ENCODE measurements at places on chromosomes 6 and 20.

GRCh38 chr20:24678351-24679106, 209.1 kb downstream of the SYNDIG1 start:
- no peak for DNase-seq

DNA sequence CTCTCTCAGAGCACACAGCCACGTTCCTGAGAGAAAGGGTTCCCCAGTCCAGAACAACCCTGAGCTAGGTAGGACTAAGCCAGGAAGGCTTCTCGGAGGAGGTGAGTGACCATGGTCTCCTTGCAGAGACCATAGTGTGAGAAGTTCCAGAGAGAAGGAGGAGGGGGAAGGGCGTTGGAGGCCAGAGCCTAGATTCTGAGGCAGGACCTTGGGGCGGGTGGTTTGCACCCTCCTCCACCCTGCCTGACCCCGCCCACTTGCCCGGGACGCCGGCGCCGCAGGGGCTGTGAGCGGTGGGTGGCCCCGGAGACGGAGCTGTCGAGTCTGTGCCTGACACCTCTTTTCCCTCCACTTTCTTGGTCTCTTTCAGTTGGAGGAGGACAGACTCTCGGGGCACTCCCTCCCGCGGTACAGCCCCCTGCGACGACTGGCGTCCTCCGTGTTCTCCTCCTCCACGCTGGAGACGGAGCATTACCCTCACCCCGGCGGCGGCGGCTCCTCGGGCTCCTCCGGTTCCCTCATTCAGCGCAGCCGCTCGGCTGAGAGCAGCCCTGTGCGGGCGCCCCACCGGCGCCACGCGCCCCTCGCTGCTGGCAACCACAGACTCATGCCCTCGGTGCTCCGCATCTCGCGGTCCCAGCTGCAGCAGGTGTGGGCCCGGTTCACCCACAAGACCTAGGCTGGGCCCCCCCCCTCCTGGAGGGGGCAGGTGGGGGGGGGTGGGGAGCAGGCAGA, 26.2 kb downstream of the TTBK1 start:
- DNase-seq = peak; percentile 37

GRCh38 chr6:132858750-132859149, 44.4 kb downstream of the RPS12 start:
- DNase-seq = no peak

DNA sequence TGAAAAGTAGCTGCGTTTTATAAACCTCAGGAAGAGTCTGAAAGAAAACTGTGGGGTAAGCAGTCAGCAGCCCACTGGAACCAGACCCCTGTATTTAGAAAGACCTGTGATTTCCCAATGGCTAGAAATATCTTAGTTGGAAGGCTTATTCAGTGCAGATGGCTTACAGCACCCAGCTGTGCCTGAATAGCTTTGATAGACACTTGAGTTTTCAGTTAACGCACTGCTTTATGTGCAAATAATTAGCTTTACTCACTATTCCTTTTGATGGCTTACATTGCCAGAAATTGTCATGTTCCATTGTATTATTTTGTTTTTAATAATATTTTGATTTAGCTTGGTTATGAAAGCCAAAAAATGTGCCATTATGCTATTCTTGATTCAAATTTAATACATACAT, 465.3 kb upstream of the SYNCRIP start:
- no peak for DNase-seq

DNA sequence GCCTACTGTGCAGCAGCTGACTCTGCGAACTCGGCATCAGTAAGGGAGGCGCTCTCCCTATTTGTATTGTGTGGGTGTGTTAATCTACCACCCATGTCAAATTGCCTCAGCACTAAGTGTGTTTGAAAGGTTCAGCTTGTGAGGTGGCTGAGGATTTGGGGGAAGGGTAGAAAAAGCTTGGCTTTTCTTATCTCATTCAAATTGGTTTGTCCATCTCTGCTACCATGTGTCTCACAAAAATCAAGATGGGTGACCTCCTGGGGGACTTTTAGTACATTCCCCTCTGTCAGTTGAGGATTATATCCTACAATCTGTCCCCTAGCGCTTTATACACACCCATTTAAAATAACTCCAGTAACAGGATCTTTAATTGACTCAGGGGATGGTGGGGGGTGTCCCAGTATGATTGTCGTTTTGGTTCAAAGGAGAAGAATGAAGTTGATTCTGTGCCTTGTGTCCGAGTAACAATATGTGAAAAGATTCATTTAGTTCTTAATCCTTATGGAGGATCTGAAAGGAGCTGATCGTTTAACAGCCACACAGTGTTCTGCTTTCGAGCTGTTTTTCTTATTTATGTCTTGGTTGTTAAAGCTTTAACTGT, 609.6 kb downstream of the PKHD1 start:
- DNase-seq = no peak

DNA sequence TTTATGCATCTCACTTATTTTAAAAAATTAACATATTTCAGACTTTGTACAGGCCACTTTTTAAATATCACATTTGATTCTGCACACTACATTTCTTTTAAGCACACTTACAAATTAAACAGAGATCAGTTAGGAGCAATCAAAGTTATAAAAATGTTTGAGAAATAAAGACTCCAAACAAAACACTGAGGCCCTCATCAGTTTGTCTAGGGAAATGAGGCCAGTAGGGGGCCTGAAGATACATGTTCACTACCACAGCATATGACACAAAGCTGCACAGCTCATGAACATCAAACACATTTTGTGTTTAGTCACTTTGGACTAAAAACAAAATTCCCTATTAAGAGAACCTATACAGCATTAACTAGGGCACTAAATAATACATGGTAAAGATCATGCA, 180.5 kb downstream of the PDE7B start:
- no peak for DNase-seq

GRCh38 chr6:135054226-135054568, 425 bp downstream of the HBS1L start:
- DNase-seq = peak; percentile 12

DNA sequence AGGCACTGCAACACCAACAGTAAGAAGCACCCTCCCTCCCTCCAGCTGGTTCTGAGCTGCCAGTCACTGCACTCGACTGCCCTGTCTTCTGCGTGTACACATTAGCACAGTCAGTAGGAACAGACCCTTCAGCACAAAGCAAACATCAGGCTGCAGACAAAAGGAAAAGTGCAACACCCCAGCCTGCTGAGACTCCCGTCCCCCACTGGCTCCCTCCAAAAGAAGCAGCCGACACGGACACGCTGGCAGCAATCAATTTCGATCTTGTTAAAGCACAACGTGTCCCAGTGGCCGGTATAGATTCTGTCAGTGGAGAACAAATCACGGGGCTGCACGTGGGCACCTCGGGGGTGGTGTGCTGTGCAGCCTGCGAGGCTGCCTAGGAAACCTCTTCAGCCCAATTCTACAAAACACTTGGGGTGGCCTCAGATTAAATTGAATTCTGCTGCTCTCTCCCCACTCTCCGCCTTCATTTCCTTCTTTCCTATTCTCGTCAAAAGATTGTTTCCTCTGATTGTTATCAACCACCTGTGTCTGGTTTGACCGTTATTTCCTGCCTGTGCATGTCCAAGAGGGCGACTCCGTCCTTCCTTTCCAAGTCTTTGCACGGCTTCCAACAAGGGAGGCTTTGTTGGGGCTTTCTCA, 38.7 kb downstream of the TRAF3IP2 start:
- no peak for DNase-seq

DNA sequence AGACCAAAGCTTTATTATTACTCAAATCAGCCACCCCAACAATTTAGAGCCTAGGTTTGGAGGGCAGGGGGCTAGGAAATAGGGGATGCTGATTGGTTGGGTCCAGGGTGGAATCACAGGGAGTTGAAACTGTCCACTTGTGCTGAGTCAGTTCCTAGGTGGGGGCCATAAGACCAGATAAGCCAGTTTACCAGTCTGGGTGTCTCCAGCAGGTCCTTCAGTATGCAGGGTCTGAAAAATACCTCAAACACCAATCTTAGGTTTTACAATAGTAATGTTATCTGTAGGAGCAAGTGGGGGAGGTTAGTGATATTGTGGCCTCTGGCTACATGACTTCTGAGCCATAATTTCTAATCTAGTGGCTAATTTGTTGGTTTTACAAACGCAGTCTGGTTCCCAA, 63.2 kb downstream of the UBR2 start:
- DNase-seq = no peak

- no peak for DNase-seq
These were observed 563 bp upstream of the NNAT start for GRCh38 chr20:37520419-37520955.

DNA sequence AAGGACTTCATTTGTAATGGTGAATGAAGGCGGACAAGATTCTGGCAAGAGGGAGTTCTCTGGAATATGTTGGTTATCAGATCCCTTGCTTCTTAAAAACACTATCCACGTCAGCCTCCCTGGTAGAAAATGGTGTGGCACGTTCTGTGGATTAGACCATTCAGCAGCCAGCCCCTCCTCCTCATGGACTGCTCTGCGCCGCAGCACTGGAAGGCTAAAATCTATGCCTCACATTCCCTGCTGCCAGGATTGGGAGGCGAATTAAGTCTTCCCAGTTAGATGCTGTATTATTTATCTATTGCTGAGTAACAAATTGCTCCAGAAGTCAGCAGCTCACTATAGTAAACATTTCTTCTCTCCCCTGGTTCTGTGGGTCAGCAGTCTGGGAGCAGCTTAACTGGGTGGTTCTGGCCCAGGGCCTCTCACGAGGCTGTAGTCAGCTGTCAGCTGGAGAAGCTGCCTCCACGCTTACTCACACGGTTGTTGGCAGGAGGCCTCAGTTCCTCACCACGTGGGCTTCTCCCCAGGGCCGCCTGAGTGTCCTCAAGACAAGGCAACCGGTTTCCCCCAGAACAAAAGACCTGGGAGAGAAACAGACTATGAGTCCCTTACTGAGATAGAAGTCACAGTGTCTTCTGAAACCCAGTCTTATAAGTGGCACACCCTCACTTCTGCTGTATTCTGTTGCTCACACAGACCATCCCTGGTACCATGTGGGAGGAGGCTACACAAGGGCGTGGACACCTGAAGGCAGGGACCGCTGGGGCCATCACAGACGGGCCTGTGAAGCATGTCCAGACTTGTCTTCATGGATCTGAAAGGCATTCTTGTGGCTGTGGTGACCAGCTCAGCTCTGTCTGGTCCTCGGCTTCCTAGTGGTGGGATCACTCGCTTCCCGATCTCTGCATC, 101.0 kb downstream of the NRN1 start:
- no peak for DNase-seq

DNA sequence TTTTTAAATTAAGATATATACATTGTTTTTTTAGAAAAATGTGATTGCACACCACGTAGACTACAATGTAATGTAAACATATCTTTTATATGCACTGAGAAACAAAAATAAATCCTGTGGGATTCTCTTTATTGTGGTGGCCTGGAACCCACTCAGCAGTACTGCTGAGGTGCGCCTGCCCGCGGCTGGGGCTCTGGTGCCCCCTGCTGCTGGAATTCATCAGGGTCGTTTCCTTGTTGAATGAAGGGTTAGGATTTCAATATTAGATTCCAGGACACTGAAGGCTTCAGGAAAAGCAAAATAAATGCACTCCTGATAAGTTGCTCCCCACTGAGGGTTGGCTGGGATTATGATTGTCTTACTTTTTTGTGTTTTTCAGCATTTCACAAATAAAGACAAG, 175.8 kb upstream of the GGTLC1 start:
- DNase-seq = peak; percentile 37

GRCh38 chr20:35319192-35319870, 27.1 kb upstream of the FAM83C start:
- DNase-seq = no peak

DNA sequence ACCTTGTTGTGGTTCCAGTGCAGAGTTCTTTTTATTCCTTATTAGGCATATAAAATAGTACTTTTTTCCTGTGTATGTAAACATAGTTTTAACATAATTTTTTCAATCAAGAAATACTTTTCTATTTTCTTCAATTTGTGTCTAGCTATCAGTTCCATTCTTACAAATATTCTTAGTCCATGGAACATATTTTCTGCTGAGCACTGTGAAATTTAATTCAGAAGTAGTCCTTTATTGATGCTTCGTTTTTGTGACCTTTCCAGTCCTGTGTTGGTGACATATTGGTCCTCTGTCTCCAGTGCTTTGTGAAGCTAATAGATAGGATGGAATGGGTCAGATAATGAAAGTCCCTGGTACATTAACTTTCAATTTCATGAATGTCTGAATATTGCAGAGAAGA, 325.1 kb downstream of the SAMD5 start:
- no peak for DNase-seq

- DNase-seq = no peak
These were observed 48.5 kb downstream of the STK4 start for GRCh38 chr20:45014671-45015415.

- DNase-seq = no peak
These were observed 4.2 kb upstream of the MAPK13 start for GRCh38 chr6:36126121-36126520.

GRCh38 chr6:84424956-84425355, 197.5 kb upstream of the CEP162 start:
- no peak for DNase-seq

DNA sequence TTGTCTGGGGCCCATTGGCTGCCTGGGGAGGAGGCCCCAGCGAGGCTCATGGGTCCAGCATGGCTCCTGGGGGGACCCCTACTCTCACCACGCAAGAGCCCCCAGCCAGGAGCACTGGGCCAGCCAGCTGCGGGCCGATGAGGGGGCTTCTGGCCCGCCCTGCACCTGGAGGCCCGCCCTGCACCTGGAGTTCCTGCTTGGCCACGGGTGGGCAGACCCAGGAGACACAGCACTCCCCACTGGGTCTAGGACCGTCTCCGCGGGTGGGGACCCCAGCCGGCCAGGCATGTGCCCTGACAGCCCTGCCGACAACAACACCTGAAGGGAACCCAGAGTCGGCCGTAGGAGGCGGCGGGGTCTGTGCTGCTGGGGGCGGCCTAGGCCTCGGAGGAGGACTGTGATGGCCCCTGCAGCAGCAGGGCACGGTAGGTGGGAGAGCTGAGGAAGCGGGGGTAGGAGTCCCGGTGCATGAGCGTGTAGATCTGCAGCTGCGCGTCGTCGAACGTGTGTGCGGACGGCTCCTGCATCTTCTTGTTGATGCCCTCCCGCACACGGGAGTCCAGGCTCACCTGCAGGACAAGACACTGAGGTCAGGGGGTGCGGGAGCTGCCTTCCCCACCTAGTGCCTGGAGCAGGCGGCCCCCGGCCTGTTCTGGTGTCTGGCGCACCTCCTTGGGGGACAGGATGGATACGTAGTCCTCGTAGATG, 5.7 kb downstream of the RGS19 start:
- DNase-seq = no peak

- DNase-seq = peak; percentile 41
These were observed 76.5 kb downstream of the GJA10 start for GRCh38 chr6:89970609-89971337.

DNA sequence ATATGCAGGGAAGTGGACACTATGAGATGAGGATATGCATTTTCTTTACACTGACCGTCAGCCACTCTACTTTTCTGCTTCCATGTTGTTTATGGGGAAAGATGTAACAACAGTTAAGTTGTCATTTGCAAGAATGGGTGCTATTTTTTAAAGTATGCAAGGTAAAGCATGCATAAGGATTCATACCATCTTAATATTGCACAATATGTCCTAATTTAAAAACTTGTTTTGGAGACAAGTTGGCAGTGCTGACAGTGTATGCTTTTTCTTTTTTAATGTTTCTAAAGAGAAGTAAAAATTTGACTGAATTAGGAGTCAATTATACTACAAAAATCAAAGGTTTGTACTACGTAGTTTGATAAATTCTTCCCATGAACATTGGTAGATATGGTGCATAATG, 435.4 kb downstream of the MMUT start:
- DNase-seq = no peak
